ENCODE measurements at places on chromosomes 2 and 18. TPM values are rescaled to one million over a fixed set of nuclear protein-coding genes. Genes with fewer than 3 reads are reported as not detected.

GRCh38 chr2:74036450-74037195 lies 51.9 kb downstream of the TET3 start:
- H3K27ac ChIP-seq: no peak overlapping the region
- no peak for DNase-seq
- no peaks in the 10 kb centered on the region for H3K36me3 ChIP-seq
- H3K4me3 ChIP-seq: no peak overlapping the region

DNA sequence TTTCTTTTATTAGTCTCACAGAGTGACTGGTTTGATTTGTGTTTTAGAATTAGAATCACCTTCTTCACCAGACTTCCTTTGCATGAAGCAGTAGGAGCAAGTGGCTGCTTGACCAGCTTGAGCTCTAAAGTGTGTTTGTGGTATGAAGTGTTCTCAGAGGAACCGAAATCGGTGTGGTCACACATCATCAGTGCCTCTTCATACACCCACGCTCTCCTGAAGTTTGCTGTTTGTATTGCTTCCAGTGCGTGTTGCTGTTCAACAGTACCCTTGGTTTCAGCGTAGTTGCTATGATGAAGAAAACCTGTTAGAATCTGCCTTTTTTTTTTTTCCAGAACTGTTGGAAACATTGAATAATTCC lies 77.9 kb downstream of the LIMS1 start:
- no peak overlapping the region for H3K27ac ChIP-seq
- peaks cover 28% of the 10 kb centered on the region for H3K4me1 ChIP-seq
- no peak for DNase-seq
- no peaks in the 10 kb centered on the region for H3K36me3 ChIP-seq

GRCh38 chr2:97911206-97911921 lies 84.4 kb downstream of the TMEM131 start:
- peaks cover 15% of the 10 kb centered on the region for H3K36me3 ChIP-seq
- no peaks in the 10 kb centered on the region for H3K27me3 ChIP-seq
- H3K27ac ChIP-seq: no peak overlapping the region
- no peak for DNase-seq
- H3K4me3 ChIP-seq: no peak overlapping the region

GRCh38 chr18:35443434-35443833 lies 54.3 kb downstream of the INO80C start:
- H3K4me3 ChIP-seq: no peak overlapping the region
- H3K27me3 ChIP-seq: no peaks in the 10 kb centered on the region
- H3K36me3 ChIP-seq: no peaks in the 10 kb centered on the region
- H3K4me1 ChIP-seq: no peaks in the 10 kb centered on the region
- H3K27ac ChIP-seq: no peak overlapping the region
- no peak for DNase-seq

DNA sequence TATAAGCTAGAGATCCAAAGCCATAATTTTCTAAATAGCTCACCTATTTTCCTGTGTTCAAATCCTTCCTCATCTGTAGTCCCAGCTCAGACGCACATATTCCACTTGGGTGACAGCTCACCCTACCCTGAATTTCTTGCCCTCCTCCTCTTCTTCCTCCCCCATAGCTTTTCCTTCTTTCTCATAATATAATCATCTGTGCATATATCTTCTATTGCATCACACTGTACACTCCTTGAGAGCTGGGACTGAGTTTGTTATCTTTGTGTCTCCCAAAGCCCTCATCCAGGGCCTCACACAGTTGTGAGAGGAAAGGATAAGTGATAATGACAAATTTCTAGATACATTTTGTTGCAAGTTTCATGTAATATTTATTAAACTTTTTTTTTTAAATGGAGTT lies 55.9 kb upstream of the RTN4 start:
- H3K27ac ChIP-seq: peak overlapping the region; percentile 75
- no peaks in the 10 kb centered on the region for H3K27me3 ChIP-seq
- no peak overlapping the region for H3K4me3 ChIP-seq
- peaks cover 76% of the 10 kb centered on the region for H3K4me1 ChIP-seq
- no peaks in the 10 kb centered on the region for H3K36me3 ChIP-seq

KATNAL2 gene
- 9.4 TPM for total RNA-seq
